ENCODE measurements at places on chromosomes 3 and 15.
A peak's percentile ranks its signal among the peaks of the same experiment; 100 is the strongest.

- DNase-seq, result no peak
Observed at GRCh38 chr3:61570813-61571212, 9.4 kb downstream of the PTPRG start.

DNA sequence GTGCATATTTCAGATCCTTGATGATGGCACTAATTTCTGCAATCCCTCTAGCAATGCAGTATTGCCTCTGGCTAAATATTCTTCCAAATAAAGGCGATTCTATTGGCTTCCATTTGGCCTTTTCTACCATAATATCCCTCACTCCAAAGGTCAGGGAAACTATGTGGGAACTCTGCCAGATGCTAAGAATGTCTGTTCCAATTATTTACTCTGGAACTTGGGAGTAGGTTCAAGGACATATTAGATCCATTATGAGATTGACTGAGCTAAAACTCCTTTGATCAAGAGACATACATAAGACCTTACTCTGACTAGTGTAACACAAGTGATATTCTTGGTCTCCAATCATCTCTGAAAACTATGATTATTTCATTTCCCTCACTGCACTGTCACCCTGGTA lies 674.5 kb upstream of the NECTIN3 start:
- DNase-seq, result no peak

DNA sequence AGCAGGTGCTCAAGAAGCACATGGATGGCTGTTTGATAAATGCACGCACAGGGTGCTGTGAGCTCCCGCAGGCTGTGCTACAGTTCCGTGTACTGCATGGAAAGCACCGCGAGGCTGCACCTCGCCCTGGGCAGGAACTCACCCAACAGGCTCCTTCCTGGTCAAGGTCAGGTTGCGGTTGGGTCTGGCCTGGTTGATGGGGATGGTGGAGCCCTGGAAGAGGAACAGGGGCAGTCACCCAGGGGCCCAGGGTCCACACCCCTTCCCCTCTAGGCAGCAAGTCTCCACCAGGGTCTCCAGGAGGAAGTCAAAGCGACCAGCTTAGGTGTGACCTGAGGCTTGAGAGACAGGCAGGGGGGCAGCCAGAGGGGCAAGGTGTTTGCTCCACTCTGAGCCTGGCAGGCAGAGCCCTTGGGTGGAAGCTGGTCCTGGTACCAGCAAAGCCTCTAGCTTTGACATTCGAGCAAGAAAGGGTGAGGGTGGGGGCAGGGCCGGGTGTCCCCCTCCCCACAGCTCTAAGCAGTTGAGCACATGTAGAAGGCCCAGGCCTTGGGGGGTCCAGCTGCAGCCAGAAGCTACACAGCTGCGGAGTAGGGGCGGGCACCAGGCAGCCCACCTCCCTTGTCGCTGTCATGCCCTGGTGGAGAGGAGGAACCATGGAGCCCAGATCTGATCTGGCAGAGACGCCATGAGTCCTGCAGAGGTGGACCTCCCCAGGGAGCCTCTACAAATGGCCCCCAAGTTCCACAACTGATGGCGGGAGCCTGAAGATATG lies 46.3 kb upstream of the SLC41A3 start:
- no peak for DNase-seq

DNA sequence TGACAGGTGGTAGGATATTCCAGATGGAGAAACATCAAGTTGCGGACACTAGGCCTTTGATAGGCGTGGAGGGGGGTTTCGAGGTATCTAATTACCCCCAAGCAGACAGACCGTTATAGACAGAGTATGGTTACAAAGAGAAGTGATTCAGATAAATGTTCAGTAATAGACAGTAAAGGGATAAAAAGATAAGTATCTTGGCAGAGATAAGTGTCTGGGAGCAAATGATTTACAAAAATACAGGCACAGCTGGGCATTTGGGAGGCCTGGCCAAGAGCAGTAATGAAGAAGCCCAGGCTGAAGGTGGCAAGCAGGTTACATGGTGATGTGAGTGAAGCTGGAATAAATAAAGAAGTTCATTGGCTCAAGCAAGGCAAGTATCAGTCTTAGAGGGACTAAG lies 659 bp upstream of the MYH15 start:
- DNase-seq, result no peak

DNA sequence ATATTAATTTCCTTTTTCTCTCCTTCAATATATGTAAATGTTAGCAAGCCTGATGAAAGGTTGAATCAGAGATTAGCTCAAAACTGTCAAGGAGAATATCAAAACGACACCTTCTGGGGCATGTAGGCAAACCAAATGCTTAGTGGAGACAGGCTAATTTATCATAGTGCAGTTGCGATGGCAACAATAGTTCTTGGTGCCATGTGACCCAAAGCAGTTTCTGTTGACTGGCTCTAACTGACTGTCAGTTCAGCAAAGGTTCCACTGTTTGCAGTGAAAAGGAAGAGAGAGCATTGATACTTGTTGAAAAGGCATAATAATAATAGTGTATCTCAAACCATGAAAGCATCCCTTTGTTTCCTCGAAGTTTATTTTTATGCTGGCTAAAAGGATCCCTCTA lies 513.9 kb downstream of the NLGN1 start:
- peak; percentile 65 for DNase-seq

GRCh38 chr3:188507244-188507720 lies 353.3 kb downstream of the LPP start:
- no peak for DNase-seq

DNA sequence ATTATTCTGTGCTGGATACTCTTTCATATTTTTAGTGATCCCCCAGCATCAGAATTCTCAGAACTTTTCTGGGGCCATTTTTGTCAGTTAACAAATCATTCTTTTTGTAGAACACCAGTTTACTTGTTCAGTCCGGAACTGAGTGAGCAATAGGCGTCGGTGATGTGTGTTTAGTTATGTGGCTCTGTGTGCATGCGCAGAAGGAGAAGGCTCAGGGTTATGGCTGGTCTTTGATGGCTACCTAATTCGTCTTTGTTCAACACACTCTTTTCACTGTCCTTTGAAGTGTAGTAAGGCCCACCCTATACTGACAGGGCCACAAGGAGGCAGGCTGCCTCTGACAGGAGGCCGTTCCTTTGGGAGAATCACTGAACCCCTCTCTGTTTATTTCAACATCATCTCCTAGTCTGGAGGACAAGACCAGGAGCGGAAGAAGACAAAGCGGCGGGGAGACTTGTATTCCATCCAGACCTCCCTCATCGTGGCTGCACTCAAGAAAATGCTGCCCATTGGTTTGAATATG lies 158.2 kb upstream of the CHRM5 start:
- no peak for DNase-seq

GRCh38 chr3:177538750-177539730 lies 341.8 kb upstream of the TBL1XR1 start:
- no peak for DNase-seq

- no peak for DNase-seq
Observed at GRCh38 chr3:94360987-94361386, 298.1 kb downstream of the NSUN3 start.

DNA sequence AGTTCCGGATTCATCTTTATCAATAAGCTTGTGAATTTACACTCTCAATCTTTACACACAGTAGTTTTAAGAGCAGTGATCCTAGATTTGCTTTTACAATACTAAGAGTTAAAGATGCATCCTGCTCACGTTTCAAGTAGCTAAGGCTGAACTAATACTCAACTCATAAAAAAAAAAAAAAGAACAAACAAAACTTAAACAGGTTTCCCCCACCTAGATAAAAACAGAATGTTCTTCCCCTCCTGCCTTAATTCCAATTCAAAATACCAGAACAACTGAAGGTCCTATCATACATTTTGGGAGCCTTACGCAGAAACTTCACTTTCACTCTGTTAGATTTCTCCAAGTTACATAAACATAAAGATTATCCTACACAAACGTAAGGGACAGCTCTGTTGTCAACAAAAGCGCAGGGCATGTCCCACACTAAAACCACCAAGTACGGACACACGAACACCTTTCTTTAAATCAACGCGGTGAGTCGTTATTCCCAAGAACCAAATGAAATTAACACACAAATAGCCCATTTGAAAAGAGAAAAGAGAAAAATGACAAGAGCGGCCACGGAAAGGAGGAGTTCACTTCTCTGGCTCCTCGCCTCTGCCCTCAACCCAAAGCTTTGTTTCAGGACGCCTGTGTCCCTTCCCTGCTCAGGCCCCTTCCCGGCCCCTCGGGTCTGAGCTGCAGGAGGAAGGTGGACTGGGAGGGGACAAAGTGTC lies 941 bp downstream of the CBLB start:
- DNase-seq, result no peak

DNA sequence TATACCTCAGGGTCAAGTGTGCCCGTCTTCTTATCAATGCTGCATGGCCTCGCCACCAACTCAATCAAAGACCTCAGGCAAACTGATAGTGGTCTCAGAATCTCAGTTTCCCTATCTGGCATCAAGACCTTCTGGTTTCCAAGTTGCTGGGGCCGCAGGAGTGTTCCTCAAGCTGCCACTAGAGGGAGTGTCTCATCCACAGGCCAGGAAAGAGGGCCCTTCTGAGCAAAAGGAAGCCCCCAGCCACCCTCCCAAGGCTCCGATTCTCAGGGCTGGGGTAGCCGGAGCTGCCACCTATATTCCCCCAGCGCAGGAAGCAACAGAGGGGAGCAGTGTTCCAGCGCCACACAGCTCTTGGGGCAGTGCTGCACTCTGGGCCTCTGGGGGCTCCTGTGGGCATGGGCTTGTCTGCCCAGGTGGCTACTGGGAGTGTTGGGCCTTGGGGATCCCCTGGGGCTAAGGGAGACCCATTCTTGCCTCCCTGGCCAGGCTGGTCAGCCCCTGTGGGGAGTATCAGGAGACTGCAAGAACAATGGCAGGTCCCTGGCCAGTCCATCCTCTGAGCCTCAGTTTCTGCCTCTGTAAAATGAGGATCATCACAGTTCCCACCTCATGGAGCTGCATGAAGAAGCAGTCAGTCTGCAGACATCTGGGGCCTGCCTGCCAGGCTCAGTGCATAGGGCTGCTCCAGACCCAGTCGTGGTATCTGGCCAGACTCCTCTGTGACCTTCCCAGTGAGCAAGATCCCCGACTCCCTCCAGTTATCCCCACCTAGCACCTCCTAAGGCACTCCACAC lies 23.4 kb upstream of the SEC13 start:
- DNase-seq, result peak; percentile 26

- DNase-seq, result no peak
Observed at GRCh38 chr3:115084686-115085085, 62.4 kb downstream of the ZBTB20 start.

DNA sequence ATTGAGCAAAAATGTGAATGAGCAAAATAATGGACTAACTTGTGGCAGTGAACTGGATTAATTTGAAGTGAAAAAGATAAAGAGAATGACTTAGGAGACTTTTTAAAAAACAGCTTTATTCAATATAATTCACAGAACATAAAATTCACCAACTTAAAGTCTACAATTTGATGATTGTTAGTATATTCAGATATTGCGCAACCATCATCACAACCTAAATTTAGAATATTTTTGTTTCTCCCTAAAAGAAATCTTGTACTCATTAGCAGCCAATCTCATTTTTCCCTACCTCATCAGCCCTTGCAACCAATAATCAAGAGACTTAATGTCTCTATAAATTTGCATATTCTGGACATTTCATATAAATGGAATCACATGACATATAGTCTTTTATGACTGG lies 496.5 kb downstream of the IGSF11 start:
- DNase-seq, result no peak

GRCh38 chr3:176357891-176358290 lies 839.4 kb downstream of the TBL1XR1 start:
- no peak for DNase-seq

GRCh38 chr3:194468086-194468485 lies 18.7 kb downstream of the ATP13A3 start:
- no peak for DNase-seq

DNA sequence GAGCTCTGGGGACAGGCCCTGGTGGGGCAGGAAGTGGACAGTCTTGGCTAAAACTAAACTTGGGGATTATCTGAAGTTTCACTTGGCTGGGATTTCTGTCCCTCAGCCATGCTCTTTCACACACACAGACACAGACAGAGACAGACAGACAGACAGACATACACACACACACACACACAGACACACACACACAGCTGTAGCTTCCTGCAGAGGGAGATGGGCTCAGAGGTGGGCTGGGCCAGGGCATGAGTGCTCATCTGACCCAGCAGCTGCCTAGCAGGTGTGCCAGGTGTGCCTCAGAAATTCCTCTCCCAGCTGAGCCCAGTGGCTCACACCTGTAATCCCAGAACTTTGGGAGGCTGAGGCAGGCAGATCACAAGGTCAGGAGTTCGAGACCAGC lies 3.3 kb downstream of the RHOV start:
- no peak for DNase-seq

GRCh38 chr3:15271030-15271429 lies 61.4 kb downstream of the SH3BP5 start:
- DNase-seq, result no peak

DNA sequence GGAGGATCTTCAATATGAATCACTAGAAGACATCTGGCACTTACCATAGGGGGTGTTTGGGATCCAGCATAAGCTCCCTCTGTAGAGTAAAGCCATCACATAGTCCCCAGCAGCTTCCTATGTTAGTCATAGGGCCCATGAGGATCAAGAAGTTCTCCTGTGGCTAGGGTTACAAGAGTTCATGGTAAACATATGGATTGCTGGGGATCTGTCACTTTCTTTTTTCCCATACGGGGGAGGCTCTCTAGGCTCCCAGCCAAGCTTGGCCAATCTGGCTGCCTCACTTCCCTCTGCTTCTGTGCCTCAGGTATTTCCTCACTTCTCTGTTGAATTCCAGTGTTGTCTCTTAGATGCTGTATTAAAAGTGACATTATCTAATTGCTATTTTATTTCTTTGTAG lies 597.9 kb downstream of the PDCD6IP start:
- DNase-seq, result no peak

DNA sequence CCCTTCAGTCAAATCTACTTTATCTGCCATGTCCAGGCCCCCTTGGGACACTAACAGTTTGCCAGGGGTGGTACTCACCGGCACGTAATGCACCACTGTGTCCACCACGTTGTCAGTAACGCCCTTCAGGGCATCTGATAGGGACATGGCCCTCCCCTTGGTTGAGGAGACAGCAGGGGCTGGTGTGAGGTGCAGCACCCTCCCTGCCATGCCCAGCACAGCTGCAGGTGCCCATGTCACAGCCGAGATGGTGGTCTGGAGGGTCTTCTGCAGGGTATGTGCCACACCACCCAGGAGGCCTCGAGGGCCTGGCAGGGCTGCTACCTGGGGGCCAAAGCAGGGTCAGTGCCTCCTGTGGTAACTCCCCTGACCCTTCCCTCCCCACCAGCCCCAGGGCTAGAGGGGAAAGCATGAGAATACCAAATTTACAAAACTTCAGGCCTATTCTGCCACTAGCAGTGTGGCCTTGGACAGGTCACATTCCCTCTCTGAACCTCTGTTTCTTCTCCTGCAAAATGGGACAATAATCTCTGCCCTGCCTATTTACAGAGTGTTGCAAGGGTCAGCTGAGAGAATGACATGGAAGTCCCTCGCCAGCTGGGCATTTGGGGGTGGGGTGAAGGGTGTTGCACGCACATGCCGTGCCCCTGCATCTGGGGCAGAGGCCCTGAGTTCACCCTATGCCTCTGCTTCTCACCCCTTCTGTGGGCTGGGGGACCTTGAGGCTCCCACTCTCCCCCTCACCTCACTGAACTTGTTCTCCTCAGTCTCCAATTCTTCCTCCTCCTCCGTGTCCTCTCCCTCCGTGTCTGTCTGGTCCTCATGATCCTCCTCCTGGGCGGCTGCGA lies 11.8 kb upstream of the KIF7 start:
- no peak for DNase-seq
